ENCODE measurements at places on chromosomes 12 and 14.

GRCh38 chr12:68236421-68237059 is 10.9 kb upstream of the IL26 start:
- DNase-seq, result peak; percentile 36

DNA sequence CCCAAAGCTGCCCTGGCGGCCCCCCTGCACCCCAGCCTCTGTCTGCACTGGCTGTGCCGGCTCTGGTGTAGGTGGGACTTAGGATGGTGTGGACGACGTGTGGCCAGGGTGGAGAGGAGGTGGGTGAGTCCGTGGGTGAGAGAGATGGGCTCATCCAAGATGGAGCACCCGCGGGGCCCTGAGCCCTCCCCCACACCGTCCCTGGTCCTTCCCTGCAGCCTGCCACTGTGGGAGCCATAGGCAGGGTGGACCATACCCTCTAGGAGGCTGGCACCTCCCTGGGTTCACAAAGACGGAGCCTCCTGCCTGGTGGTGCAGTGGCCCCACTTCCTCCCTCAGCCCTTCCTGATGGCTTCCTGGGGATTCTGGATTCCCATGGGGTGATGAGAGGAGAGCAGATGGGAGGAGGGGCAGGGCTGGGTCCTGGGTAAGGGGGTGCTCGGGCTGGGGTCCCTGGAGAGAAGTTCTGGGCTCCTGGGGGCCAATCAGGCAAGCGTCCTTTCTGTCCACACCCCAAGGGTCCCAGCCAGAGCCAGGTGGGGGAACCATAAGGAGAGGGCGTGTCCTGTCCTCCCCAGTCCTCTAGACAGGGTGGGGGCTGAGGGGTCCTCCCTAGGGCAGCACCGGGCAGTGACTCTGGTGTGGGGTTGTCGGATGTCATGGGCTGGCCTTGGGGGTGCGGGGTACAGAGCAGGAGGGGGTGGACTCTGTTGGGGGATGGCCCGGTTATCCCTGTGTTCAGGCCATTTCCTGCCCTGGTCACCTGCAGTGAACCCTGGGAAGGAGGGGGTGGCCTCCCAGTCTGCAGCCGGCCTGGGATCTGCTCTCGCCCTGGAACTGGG is 384.8 kb downstream of the TMEM121 start:
- no peak for DNase-seq

DNA sequence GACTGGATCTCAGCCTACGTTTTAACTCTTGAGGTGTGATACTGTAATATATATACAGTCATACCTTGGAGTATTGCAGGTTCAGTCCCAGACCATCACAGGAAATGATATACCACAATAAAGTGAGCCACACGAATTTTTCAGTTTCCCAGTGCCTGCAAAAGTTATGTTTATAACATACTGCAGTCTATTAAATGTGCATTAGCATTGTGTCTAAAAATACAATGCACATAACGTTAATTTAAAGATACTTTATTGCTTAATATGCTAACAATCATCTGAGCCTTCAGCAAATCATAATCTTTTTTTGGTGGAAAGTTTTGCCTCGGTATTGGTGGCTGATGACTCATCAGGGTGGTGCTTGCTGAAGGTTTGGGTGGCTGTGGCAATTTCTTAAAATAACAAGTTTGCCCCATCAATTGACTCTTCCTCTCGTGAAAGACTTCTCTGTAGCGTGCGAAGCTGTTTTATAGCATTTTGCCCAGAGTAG is 18.9 kb downstream of the PYROXD1 start:
- peak; percentile 70 for DNase-seq

- DNase-seq, result no peak
Observed at GRCh38 chr12:8018666-8019581, 13.6 kb upstream of the FOXJ2 start.

GRCh38 chr14:65333943-65334687 is 78.4 kb upstream of the FUT8 start:
- DNase-seq, result no peak

DNA sequence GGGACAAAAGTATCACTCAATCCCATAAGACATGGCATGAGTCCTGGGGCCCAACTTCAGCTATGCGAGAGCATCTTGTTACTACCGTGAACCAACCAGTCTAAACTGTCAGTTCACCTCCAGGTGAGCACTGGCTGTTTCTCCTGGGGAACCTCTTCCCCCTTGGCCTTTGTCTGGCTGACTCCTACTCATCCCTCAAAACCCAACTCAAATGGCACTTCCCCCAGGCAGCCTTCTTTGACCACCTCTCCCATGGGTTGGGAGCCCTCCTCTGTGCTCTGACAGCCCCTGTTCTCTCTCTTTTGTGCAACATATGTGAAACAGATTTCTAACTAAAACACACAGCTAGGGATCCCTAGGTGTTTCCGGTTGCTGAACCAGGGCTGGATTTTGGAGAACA is 37.7 kb downstream of the FOXN4 start:
- no peak for DNase-seq

DNA sequence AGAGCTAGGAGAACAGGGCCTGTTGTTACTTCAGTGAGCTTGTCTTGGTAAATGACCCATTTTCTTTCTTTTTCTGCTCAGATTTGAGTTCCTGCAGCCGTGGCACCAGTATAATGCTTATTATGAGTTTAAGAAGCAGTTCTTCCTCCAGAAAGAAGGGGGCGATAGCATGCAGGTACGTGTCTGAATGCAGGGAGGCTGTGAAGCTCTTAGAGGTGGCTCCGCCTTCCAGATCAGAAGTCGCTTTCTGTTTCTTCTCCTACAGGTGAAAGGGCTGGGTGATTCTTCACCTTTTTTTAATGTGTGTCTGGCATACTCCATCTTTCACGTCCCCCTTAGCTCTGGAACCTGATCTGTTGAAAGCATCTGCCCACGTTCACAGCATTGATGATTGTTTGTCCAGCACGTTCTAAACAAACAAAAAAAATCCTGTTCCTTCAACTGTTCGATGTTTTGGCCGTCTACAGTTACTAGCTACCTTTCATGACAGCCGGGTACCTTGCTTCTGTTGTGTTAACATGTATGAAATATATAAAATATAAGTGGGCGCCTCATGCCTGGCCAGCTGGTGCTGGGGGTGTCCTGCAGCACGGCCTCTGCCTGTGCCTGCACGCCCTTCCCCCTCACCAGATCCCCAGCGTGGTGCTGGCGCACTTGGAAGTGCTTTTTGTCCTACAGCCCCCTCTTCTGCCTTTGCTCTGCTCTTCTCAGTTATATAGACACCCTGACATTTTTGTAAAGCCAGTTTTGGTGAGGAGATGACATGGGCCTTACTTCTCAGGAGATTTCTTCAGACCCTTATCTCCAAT is 44.6 kb downstream of the SFSWAP start:
- DNase-seq, result peak; percentile 46

DNA sequence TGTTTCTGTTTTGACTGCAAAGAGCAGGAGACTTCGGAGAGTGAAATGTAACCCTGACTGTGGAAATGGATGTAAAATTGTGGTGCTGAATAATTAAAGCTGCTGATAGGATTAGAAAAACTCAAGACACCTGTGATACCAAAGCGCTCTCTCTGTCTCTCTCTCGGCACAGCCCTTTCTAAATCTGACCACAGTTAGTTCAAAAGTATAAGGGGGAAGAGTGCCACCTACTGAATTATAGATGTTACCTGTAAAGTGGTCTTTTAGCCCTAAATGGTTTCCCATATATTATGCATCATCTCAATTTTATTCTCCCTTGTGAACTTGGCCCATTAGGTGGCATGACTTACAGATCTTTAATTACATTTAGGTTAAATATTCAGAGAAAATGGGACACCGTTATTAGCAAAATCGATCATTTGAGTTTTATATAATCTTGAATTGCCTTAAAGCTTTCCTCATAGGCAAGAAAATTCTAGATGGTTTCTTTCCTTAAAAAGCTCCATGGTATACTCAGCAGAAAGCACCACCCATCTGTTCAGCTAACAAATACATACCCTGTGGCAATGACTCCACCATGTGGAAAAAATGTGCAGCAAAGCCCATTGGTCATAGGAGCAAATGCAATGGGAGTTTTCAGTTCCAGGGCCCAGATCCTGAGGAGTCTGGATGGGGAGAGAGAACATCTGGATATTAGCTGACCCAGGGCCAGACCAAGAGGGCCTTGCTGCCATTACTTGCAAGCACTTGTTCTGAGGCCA is 18.1 kb downstream of the RFC5 start:
- DNase-seq, result no peak

- no peak for DNase-seq
Observed at GRCh38 chr12:103596981-103597380, 9.9 kb downstream of the STAB2 start.

- no peak for DNase-seq
Observed at GRCh38 chr12:124436366-124436765, 131.0 kb downstream of the NCOR2 start.

DNA sequence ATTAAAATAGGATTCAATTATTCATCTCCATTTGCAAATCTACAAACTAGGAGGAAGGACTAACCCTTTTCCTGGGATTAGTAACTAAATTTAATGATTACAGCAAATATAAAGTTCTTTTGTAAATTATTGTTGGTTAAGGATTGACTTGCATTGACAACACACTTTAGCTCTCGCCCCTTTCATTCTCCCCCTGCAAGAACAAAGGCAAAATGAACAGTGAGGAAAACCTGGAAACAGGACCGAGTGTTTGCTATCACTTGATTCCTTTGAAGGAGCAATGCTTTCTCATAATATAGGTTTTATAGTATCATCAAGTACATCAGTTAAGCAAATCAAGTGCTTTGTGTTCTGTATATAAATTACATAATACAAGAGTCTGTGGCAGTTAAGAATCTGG is 7.4 kb upstream of the COX16 start:
- no peak for DNase-seq

GRCh38 chr12:93145086-93145485 is 216.0 kb upstream of the EEA1 start:
- no peak for DNase-seq

GRCh38 chr14:67942080-67942710 is 122.6 kb downstream of the RAD51B start:
- no peak for DNase-seq

- DNase-seq, result no peak
Observed at GRCh38 chr14:79573486-79573885, 637.8 kb downstream of the DIO2 start.

DNA sequence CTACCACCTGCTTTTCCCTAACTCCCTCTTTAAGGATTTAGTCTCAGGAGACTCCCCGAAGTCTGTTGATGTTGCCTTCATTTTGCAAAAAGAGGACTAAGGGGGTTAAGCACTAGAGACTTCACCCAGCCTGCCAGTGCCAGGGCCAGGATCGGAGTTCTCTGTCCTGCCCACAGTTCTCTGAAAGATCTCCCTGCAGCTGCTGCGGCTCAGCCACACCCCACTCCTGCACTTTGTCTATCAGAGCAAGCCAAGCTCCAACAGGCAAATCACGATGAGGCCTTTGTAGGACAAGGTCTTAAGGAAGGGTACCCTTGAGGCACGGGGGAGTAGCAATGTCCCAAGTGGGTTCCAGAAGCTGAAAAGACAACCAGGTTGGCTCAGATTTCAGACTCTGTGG is 148.8 kb upstream of the EGLN3 start:
- DNase-seq, result no peak

- DNase-seq, result no peak
Observed at GRCh38 chr12:101330631-101331030, 50.7 kb downstream of the UTP20 start.

DNA sequence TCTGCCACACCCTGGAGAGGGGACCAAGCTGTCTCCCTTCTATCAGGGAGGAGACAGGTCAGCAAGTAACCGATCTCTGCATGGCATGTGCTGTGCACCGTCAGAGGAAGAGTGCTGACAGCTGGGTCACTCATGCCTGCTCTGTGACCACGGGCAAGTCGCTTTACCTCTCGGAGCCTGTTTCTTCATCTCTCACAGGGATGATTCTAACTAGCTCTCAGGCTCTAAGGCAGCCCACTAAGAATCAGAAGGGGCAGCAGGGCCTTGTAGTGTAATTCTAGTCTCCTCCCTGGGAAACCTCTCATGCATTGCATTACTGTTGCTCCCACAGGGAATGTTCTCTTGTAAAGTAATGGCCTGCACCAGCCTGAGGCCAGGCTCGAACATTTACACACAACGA is 11.9 kb downstream of the CD9 start:
- DNase-seq, result no peak

DNA sequence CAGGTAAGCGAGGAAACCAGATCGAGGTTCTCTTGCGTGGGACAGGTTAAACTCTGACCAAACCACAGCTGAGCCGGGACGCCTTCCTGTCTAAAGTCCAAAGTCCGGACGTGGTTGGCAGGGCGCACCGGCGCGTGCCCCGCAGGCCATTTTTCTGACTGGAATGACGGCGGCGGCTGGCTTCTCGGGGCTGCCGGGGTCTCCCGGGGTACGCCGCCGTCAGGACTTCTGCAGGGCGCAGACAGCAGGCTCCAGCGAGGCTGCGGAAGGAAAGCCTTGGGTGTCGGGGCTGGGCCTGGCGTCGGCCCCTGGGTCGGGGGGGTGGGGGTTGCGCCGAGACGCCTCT is 32.8 kb downstream of the MIA2 start:
- no peak for DNase-seq

GRCh38 chr14:36450550-36450949 is 69.5 kb downstream of the NKX2-1 start:
- no peak for DNase-seq

- DNase-seq, result no peak
Observed at GRCh38 chr14:95770777-95771176, 56.9 kb upstream of the TCL1A start.

- DNase-seq, result no peak
Observed at GRCh38 chr12:29709496-29710040, 74.2 kb downstream of the TMTC1 start.

DNA sequence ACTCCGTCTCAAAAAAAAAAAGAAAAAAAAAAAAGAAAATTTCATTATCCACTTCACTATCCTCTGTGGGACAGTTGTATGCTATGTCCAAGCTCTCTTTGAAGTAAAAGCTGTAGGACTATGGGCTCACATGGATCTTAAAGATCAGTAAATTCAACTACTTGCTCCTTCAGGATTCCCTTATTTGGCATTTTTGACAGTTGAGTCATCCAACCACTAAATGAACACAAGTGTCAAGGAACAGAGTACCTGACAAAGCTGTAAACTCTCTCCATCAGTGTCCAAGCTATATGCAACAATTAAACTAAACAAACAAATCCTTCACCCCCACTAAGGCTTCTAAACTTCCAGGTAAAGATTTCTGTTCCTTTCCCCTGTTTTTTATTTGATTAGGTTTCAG is 177.0 kb downstream of the CEP128 start:
- DNase-seq, result no peak

DNA sequence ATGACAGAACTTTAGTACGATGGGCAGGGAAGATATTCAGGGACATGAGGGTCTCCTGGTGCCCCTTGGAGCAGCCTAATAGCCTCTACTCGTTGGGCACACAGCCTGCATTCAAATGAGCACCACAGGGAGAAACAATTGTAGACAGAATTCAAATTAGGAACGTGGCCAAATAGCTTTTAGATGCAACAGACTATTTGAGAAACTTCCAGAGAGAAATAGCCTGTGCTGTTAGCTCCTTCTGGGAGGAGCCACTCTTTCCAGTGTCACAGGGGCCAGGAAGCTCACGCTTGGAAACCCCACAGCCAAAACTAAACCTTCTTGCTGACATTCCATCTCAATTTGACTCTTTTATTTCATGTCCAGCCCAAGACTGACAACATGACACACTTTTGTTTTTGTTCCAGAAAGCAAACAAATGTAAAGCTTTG is 114.5 kb downstream of the RPAP3 start:
- DNase-seq, result no peak

- DNase-seq, result no peak
Observed at GRCh38 chr12:105083551-105084105, 630 bp downstream of the ALDH1L2 start.

GRCh38 chr12:13095266-13095995 is 8.0 kb downstream of the GSG1 start:
- no peak for DNase-seq

GRCh38 chr12:98743362-98743953 is 98.4 kb downstream of the APAF1 start:
- DNase-seq, result peak; percentile 35
